Hindlimb muscle (tissue), 1 donor: ENCODE measurements at places on chromosomes 7 and 10. TPM values are rescaled to one million over a fixed set of nuclear protein-coding genes. Genes with fewer than 3 reads are reported as not detected.

LIPM gene
- polyA plus RNA-seq: not detected

MUC12 gene
- polyA plus RNA-seq: 0.27 TPM

ITIH2 gene
- 0.12 TPM for polyA plus RNA-seq

DNA sequence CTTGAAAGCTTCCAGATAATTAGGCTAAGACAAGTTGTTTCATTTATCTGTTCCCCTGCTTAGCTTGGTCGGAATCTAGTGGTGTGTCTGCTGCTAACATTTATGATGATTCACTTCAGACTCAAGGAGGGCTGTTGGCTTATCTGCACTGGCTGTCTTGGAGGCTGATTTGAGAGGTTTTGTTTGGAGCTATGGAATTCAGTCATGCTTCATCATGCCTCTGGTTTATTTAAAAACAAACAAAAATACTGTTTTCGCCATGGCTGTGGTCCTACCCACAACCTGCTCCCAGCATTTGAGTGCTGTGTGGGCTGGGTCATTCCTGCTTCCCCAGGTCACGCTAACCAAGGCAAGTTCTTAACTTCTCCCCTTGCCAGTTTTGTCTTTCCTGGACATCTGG is 11.7 kb upstream of the ARPC1B start:
- DNase-seq: no peak

GRCh38 chr7:55110993-55111361 is 92.2 kb downstream of the EGFR start:
- peak; percentile 87 for DNase-seq

GRCh38 chr10:14953424-14954000 is 384 bp downstream of the DCLRE1C start:
- no peak for DNase-seq

GRCh38 chr10:48477141-48477540 is 127.7 kb downstream of the ARHGAP22 start:
- no peak for DNase-seq

DNA sequence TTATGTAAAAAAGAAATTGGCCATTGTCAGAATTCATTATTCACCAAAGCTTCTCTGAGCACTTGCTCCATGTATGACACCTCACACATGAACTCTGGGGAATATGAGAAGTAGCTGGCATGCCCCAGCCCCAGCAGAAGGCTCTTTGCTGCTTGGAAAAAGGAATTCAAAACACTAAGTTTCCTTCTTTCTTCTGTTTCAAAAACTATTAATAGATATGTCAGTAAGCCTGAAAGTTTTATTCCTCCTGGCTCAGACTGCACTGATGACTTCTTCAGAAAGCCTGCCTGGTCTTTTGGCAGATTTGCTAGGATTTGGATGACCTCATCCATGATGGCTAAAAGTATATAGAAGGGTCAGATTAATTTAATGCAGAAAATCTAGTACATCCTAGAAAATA is 511.0 kb downstream of the GFRA1 start:
- DNase-seq: peak; percentile 34

DNA sequence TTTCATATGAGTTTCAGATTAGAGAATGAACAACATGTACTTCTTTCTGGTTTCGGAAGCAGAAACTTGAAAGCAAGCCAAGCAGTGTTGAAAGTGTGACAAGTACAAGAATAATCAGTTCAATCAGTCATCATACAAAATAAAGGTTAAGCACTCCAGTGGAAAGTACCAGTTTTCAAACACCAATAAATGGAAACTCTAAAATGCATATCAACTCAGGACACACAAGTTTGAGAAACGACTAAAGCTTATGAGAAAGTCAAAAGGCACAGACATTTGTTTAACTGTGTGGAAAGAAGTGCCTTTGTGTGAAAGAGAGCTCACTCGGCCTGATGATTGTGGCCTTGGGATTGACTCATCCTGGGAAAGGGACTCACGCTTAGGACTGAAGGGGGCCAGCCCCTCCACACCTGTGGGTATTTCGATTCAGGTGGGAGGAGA is 60.6 kb upstream of the AKR1C1 start:
- no peak for DNase-seq

- no peak for DNase-seq
Measured at GRCh38 chr10:73983096-73984047, 14.5 kb upstream of the VCL start.

GRCh38 chr10:44927352-44927751 is 16.2 kb downstream of the TMEM72 start:
- no peak for DNase-seq

DNA sequence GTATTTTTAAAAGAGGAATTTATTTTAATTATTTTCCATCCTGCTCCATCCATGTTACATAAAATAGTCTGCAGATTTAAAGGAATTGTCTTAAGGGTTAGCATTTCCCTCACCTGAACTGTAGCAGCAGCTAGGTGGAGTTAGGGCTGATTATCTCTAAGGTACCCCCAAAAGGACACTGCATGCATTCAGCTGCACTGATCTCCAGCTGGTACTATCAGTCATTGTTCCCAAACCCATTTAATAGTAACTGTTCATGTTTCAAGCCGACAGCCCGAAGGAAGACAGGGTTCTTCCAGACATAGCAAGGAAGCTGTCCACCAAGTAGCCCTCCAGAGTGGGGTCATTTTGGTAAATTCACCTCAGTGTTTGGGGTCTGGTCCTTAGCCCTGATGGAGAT is 48.7 kb downstream of the FAM171A1 start:
- DNase-seq: no peak

DNA sequence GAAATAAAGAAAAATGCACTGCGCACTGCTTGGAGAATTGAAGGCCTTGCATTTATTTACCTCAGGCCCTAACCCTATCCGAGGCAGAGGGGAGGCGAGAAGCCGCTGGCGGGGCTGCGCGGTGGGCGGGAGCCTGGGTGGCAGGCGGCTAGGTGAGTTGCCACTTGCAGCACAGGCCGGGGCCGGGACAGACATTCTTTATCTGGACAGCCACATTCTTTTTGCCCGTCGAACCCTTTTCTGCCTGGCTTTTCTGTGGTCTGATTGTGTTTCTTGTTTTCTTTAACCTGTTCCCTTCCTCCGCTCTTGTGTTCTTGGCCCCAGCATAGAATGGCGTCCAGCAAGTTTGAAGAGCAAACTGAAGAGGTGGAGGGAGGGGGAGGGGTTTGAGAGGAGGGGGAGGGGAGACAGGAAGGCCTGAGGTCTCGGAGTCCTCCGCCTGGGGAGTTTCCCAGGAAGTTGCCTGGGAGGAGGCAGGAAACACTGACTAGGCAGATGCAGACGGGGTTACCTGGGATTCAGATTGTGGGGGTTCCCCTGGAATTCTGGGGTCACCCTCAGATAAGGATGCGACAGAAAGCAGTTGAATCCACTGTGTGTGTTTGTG is 5.1 kb downstream of the SHH start:
- no peak for DNase-seq

DNA sequence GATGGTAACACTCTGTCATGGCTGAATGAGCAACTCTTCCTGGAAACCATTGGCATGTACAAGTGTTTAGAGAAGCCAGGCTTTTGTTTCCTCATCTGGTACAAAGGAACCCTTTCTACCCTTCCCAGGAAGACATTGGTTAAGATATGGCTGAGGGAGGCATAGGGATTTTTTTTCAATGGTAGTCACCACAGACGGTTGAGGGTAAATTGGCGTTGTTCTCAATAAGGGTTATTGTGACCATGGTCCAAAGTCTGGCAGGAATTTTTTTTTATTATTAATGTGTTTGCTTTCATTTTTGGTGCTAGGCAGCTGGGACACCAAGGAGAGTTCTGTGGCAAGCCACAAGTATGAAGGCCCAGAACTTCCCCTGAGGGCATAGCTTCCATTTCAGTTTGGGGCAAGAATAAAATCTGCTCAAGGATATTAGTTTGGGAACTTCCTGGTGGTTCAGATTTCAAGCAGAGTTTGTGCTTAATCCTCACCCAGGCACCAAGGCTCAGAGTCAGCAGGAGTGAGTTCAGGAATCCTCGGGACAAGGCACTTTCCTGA is at the start of gene PLEKHS1:
Gene PLEKHS1, plus strand, starts transcription at position 502 of the 552 bp plus-strand sequence. CDS start 3,596 bp downstream, outside the sequence.
- DNase-seq: no peak

- no peak for DNase-seq
Measured at GRCh38 chr10:11760861-11761260, 18.7 kb downstream of the ECHDC3 start.

GRCh38 chr10:44552726-44553125 is 167.8 kb upstream of the CXCL12 start:
- DNase-seq: no peak
